GDM1 (cell line): ENCODE measurements at places on chromosomes 16 and 17.

GRCh38 chr16:15483857-15484256 lies 49.5 kb downstream of the BMERB1 start:
- DNase-seq: no peak

DNA sequence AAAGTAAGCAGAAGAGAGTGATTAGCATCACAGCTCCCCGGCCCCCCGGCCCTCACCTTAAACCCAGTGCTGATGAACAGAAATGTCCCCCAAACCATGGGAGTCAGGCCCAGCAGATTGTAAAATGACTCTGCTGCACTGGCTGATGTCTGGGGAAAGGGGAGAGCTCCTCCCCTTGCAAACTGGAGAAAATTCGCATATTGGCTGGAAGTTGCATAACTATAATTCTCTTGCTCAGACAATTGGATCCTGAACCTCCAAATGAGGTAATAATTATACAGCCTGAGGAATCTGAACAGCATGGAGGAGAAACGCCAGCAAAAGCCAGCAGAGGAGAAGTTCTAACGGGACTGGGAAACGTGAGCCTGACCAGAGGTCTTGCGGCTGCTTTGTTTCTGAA lies 109.7 kb downstream of the C16orf95 start:
- no peak for DNase-seq

DNA sequence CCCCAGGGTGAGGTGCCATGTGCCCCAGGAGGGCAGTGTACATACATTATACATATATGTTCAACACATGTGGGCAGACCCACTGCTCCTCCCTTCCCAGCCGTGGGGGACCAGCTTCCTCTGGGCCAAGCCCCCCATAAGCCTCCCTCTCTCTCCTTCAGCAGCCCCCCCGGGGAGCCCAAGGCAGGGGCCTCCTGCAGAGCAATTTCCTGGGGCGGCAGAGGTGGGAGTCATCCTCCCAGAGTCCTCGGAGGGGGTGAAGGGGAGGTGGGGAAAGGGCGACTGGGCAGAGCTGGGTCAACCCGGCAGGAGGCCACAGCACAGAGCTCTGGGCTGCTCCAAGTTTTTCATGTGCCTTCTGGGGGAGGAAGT lies 235.1 kb downstream of the ZNF423 start:
- DNase-seq: no peak

DNA sequence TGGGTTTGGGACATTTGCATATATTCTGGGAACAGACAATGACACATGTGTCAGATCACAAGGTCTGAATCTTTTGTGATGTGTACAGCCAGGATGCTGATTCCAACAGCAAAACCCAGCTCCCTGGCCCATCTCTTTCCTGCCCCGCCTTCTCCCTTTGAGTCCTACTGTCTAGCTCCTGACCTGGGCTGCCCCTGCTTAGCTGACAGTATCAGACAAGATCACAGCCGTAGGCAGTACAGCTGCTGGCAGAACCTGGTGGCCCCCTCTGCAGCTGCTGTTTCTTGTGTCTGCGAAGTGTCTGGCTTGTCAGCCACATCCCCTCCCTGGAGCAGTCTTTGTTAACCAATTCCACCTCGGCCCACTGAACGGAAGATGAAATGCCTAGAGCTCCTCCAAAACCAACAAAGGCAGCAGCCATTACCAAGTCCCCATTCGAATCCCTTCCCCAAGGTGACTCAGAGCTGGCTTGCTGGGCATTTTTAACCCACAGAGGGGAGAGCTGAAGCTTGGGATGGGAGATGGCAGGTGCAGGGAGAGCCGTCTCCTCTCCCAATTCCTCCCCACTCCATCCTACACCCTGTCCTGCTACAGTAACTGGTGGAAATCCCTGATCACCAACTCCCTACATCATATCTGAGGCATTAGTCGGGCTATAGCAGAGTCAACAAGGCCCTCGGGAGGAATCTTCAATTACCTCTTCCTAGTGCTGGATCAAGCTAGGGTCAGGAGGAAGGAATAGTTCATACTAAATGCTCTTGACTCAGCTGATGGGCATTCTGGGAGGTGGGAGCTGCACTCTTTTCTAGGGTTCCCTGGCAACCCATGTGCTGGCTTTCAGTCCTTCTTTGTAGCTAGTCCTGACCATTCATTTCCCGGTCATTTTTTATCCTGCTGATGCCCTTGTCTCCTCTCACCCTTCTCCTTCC lies 5.8 kb downstream of the PIPOX start:
- DNase-seq: no peak

DNA sequence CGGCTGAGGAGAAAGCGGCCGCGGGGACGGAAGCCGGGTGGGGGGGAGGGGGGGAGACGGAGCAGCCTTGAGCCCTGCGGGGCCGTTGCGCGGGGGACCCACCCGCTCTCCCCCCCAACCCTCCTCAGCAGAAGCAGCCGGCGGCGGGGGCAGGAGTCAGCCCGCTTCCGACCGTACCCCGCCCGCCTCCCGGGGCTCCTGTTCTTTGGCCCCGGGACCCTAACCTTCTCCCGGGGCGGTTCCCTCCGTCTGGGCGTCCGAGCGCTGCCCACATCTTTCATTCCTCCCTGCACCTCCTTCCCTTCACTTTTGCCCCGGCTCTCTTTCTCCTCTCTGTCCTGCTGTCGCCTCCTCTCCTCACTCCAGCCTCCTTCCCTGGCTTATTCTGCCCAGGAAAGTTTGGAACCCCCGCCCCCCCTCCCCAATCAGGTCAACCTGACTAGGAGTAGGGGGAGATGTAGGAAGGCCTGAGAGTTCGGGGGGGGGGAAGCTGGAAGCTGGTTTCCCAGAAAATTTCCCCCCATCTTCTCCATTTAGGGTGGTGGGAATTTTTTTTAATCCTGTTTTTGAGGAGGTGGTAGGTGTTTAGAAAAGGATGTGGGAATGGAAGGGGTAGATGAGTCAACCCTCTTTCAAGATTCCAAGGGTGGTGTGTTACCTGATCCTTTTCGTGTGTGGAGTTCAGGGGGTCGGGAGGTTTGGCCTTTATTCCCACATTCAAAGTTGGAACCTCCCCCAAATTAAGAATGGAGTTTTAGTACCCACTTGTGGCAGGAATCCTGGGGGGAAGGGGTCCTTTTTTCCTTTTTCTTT lies 427 bp upstream of the NLK start:
- no peak for DNase-seq

- DNase-seq: no peak
Measured at GRCh38 chr17:31594416-31594815, 202.9 kb downstream of the RAB11FIP4 start.

DNA sequence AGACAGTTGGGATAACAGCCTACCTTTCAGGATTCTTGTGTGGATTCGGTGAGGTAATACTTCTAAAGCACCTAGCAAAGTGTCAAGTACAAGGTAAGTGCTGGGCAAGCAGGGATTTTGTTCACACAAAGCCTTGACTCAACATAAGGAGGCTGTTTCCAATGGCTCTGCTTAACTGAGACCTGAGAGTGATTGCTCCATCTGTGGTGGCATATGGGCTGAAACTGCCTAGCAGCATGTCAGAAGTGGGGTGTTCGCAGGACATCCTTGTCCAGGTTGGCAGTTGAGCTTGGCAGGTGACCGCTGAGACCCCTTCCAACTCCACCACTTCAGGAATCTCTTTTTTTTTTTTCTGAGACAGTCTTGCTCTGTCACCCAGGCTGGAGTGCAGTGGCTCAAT lies 19.8 kb downstream of the IL4R start:
- DNase-seq: no peak

DNA sequence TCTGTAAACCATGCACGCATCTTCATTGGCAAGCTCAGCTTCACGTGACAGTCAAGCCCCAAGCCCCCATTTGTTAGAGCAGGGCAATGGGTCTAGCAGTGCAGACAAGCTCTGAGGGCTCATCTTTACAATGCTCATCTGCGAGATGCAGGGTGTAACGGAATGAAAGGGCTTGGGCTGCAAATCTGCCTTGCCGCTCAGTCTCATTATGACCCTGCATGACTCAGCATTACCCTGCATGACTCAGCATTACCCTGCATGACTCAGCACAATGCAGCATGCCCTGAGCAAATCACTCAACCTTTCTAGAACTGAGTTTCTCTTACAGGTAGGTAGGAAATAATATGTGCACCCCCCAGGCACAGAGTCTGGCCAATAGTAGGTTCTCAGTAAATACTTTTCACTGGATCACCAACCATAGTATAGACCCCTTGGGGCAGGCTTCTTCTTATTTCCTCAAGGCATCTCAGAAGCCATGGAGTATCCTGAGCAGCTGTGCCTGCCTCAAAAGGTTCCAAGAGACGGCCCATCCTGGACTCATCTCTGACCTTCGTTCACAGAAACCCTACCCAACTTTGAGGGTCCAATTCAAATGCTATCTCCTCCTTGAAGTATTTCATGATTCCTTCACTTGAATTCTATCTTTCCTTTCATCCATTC lies 391.3 kb upstream of the CDH5 start:
- DNase-seq: no peak

- DNase-seq: no peak
Measured at GRCh38 chr16:11015076-11015475, 70.7 kb downstream of the CLEC16A start.

GRCh38 chr17:66331038-66331816 lies 28.8 kb downstream of the PRKCA start:
- peak; percentile 37 for DNase-seq

- no peak for DNase-seq
Measured at GRCh38 chr17:4368341-4368740, 1.9 kb upstream of the UBE2G1 start.

DNA sequence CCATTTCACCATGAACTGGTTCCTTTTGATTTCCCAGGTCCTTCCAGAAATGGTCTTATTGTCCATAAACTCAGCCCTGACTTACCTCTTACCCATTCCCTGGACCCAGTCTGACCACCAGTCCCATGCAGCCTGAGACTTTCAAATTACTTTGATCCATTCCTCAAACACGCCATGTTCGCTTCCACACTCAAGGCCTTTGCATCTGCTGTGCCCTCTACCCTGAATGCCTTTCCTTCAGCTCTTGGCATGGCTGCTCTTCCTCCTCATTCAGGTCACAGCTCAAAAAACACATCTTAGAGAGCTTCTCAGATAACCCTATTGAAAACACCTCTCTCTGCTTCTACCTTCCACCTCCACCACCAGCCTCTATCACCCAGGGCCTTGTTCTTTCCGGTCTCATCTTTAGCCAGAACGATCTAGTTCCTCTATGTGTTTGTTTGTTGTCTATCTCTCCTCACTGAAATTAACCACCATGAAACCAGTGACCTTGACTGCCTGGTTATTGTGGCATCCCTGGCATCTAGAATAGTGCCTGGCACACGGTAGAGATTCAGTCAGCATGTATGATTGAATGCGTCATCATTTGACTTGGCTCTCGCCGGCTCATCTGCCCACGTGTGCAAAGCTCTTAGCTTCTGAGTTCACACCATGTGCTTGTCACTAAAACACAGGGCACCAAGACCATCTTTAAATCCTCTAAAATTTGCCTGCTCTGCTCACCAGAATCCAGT lies 12.8 kb downstream of the CRYM start:
- DNase-seq: no peak

DNA sequence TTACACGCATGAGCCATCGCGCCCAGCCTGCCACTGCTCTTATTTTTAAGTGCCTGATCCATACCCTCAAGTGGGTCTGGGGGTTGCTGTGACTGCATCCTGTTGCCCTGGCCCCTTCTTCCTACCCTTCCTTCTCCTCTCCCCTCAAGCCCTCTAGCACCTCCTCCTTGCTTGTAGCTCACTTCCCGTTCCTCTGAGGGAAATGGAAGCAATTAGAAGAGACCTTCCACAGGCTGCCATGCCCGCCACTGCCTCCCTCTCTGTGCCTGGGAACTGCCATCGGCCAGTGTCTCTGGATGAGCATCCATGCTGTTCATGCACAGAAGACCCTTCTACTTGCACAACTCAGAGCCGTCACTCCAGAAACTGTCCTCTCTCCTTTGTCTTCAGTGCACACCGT lies 10.6 kb upstream of the TFAP4 start:
- no peak for DNase-seq

DNA sequence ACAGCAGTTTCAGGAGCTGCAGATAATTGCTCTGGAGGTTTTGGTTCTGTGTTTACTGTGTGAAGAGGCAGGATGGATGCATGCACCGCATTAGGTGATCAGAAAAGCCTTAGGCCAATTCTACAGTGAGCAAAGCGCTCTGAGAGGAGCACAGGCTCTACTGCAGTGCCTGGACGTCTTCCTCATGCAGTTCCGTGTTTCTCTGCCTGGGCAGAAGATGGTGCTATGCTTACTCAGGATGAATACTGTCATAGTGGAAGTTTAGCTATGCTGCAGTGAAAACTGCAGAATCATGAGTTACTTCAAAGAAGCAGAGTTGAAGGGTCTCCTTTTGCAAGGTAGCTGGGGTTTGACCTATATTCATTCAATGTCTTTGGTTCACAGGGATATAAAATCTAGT lies 1012.4 kb downstream of the KCNJ18 start:
- no peak for DNase-seq

GRCh38 chr17:81871387-81872230 lies 472 bp upstream of the ARHGDIA start:
- DNase-seq: peak; percentile 88

- no peak for DNase-seq
Measured at GRCh38 chr17:204427-205147, 23.1 kb upstream of the DOC2B start.

DNA sequence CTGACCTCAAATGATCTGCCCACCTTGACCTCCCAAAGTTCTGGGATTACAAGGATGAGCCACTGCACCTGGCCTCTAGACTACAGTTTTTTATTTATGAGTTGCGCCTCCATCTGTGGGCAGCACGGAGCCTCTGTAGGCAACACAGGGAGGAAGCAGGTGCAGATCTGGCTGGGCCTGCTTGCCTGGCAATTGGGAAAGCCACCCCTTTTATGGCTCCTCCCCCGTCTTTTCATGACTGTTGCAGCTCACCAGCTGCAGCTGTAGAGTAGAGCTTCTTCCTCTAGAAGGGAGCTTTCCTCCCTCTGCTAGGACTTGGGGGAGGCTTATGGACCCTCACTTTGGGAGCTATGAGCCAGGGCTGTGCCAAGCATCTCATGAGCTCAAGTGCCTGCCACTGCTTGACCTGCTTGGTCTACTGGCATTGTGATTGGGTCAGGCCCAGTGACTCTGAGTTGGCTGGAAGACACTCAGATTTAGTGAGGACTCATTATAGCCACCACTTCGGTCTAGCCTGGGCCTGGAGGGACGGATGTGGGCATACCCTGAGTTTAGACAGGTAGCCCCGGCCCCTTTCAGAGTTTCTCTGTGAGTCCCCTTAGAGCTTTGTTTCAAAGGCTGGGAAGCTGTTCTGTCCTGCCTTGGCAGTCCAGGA lies 6.9 kb upstream of the SLC7A6 start:
- DNase-seq: peak; percentile 50

GRCh38 chr17:77907497-77908461 lies 50.7 kb upstream of the TNRC6C start:
- DNase-seq: no peak

DNA sequence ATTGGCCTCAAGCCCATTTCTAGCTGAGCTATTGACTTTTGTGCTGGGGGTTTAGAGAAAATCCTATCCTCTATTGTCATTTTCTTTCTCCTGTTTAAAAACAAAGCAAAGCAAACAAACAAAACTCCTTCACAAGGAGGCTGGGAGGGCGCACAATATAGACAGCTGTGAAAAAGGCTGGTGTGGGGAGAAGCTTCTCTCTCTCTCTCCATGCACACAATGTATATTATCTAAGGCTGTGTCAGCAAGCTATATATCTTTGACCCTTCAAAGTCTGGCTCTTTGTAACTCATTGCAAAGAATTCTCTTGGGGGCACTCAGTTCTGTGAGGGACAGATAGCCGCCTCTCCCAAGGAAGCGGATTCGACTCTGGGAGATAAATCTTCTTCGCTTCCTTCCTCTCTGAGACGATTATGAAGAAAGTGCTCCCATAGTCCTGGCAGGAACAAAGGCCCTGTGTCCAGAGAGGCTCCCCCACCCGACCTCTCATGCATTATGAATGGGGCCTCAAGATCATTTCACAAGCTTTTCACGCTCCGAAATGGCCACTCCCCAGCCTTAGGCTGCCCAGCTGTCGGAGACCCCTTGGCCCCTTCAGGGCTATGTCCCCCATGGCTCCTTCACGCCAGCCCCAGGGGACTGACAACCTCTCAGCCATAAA lies 33.2 kb upstream of the MEAK7 start:
- no peak for DNase-seq
